ENCODE measurements at places on chromosomes 3 and 15.

DNA sequence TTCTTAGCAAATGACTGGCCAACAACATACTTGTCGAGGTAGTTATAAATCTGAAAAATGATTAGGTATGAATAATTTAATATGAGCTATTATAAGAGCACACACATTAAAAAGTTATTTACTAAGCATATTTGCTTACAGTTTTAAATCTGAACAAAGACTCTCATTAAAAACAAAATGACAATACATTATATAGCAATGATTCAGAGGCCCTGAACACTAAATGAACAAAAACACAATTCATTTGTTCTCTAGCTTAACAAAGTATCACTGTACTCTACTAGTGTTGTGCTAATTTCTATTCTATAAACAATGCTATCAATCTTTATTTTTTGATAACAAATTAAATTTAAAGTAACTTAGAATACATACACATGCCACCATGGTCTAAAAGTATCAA, 21.0 kb downstream of the CLPX start:
- no peak for DNase-seq

GRCh38 chr15:81947548-81947947, 98.3 kb downstream of the MEX3B start:
- no peak for DNase-seq

DNA sequence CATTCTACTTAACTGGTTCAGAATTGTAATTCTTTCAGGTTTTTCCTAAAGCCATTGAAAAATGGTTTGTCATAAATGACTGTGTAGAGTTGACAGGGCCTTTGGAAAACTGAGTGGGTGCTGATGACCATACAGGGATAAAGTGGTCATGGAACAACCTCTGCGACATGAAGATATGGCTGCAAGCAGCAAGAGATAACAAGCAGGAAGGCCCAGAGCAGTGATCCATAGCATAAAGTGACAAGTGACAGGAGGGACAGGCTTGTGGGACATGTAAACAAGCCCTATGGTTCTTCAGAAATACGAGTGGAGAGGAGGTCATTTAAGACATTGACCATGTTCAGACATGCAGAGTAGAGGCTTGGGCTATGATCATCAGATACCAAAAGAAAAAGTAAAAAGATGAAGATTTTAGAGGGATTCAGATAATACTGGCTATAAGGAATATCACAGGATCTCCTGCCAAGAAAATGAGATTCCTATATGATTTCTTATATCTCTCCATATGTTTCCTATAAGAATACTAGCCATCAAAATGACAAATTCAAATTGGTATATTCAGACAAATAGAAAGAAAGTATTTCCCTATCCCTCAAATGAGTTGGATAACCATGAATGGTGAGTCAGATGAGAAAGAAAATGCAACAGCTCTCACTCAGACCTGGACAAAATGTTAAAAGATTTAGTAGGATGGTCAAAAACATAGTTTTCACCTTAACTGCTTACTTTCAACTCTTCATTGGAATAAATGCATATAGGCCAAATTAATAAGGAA, 827.6 kb upstream of the CFAP20DC start:
- no peak for DNase-seq

GRCh38 chr15:32981536-32981935, 213.0 kb downstream of the FMN1 start:
- no peak for DNase-seq

GRCh38 chr3:9727041-9727595, 4.4 kb upstream of the BRPF1 start:
- DNase-seq, result no peak

GRCh38 chr3:142981108-142981507, 17.6 kb upstream of the PAQR9 start:
- DNase-seq, result no peak

- DNase-seq, result peak; percentile 48
Measured at GRCh38 chr15:85618956-85619491, 175.7 kb downstream of the KLHL25 start.
